NCI-H446 (cell line): ENCODE measurements at places on chromosomes 1 and 21.

- no peak for DNase-seq
These were observed 263.1 kb upstream of the CHRM3 start for GRCh38 chr1:239123260-239123659.

DNA sequence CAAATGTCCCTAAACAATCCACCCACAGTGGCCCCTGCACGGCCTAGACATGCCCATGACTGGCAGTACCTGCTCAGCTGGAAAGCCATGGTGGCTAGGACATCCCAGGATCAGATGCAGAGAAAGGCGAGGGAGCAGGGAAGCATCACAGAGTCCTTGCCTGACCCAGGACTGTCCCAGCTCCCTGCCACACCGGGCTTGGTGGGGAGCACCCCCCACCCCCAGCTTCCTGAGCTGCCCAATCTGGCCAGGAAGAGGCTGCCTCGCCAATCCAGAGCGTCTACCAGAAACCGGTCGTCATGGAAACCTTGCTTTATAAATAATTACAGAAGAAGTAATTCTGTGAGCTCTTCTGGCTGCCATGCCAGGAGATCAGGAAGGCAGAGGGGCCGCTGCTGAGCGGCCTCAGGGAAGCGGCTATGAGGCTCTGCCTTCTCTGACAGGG lies 34.8 kb downstream of the ACOT7 start:
- DNase-seq = no peak

DNA sequence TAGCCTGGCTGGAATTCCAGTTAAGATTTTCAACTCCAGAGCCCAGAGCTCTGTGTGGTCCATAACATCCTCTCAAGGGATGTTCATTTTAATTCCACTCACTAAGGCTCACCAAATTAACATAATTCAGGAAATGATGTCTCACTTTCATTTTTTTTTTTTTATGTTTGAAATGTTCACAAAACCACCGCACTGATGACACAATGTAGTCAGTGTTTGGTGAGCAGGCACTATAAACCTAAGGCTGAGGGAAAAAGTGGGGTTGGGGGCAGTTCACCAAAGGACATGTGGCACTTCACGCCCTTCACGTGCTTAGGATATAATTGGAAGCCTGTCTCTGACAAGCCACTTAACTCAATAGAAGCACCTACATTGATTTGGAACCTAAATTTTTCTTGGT lies 177.3 kb upstream of the CAMK1G start:
- no peak for DNase-seq

DNA sequence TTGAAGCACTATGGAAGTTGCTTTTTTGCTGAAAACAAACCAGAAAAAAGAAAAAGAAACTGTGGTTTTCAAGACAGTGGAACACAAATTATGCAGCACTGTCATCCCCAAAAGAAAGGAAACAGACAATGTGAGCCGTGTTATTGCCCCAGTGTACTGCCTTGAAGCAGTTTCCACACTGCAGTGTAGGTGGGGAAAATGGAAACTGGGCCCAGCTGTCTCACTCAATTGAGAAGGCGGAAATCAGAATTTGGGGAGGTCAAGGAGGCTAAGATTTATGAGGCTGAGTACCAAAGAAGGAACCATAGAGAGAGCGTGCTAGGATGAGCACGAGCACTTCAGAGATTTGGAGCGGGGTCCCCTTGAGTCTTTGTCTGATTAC lies 55.5 kb downstream of the MPZL1 start:
- no peak for DNase-seq

GRCh38 chr1:183098317-183098716 lies 75.1 kb downstream of the LAMC1 start:
- DNase-seq = no peak

DNA sequence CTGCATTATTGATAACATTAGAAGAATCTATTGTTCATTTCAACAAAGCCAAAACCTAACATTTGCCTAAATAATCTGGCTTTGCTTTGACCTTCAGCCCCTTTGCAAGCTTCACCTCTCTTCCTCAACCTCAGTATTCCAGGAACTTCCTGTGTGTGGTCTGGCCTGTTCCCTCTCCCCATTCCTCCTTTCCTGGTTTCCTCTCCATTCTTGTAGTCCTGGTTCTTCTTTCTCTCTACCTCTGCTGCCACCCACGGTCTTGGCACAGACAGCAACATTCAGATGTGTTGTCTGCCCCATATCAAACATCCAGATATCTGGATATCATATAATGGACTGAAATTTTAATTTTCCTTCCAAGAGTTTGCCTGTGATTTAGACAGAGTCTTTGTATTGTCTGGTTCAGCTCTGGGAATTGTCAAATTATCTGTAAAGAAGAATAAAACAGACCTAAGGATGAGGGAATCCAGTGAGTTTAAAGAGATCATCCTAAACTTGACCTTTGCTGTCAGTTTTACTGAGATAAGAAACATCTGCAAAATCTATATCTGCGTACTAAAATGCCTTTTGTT lies 148.1 kb upstream of the KCTD3 start:
- no peak for DNase-seq

DNA sequence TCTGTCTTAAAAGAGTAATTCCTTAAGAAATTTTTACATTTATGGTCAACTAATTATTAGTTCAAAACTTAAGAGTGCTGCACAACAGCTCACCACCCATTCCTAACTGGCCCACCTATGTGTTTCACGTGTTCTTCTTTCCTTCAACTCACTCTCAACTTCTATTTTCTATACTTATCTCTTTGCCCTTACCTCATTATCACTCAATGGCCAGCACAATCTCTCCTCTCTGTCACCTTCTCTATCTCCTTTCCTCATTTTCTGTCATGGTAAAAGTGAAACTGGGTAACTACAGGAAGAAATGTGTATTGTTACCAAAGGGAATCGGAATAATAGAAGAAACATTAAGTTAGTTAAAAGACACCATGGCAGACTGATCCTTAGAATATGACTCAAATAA lies 43.1 kb downstream of the DENND1B start:
- DNase-seq = no peak

DNA sequence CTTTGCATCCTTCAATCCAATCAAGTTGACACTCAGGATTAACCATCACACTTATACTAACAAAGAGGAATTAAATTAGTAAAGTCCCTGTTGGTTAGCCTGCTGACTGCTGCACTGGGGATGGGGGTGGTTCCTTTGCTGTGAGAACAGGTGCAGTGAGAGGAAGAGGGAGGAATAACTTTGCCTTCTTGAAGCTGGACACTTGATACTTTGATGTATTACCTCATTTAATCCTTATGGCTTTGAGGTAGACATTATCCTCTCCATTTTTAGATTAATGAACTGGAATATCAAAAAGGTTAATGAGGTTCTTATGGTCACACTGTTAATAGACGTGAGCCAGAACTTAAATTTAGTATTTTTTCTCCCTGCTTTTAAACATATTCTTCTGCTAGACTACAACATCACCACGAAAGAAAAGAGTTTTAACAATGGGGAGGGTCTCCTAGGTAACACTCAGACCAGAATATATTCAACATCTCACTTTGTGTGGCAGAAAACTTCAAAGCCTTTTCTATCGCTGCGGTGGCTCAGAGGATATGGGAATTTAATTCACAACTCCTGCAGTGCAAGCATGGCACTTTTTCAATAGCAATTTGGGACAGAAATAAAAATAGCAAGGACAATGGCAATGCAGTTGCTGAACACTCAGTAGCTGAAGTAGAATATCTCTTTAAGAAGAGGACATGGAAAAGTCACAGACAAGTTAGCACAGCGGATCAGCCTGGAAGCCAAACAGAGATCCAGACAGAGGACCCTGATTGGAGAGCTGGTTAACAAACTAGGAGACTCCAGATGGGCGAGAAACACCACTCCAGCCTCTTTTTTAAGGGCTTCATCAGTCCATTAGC lies 68.8 kb upstream of the DNAH14 start:
- DNase-seq = no peak

DNA sequence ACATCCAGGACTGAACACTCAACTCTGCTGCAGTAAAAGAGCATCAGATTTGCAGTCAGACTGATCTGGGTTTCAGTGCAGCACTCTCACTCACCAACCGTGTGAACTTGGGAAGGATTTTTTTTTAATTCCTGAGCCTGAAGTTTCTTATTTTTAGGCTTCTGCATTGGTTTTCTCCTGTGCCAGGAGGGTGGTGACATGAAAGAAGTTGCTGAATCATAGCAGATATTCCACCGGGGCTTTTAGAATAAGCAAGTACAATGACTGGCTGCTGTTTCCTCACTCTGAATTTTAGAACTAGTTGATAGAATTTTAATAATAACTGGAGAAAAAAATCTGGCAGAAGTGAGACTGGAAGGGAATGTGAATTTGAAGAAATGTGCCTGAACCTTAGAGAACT lies 11.6 kb downstream of the ADAM30 start:
- no peak for DNase-seq

GRCh38 chr1:246335151-246335550 lies 171.9 kb downstream of the SMYD3 start:
- DNase-seq = no peak

GRCh38 chr1:166322470-166322869 lies 155.7 kb upstream of the FAM78B start:
- no peak for DNase-seq

DNA sequence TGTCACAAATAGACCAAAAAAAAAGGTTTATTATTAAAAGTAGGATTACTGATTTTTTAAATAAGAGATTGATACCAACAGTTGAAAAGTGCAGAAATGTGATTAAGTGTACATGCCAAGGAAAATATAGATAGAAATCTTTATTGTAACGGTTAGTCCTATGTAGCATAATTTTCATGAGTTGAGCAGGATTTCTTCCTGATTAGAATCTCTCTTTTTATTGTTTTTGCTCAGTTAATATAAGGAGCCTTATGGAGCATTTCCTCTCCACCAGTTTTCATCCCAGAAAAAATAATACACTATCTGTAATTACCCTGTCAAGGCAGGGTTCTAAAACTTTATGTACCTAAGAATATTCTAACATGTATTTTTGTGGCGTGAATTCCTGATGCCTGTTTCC lies 23.4 kb downstream of the CAPZA1 start:
- no peak for DNase-seq
